ENCODE measurements at places on chromosomes 1 and 21. TPM values are rescaled to one million over a fixed set of nuclear protein-coding genes. Genes with fewer than 3 reads are reported as not detected.

The ACADM gene
- total RNA-seq = 31.6 TPM

The CRYBG2 gene
- total RNA-seq = 1.6 TPM

The S100A14 gene
- total RNA-seq = 0.67 TPM

The APOBEC4 gene
- not detected for total RNA-seq

The SH3BP5L gene
- total RNA-seq = 22.9 TPM

The OR2G6 gene
- total RNA-seq = not detected

The ITPKB gene
- total RNA-seq = 2.7 TPM

The CYP4A22 gene
- not detected for total RNA-seq

The CFHR3 gene
- 0.20 TPM for total RNA-seq

The MPL gene
- total RNA-seq = not detected

The RNF223 gene
- total RNA-seq = 0.14 TPM

The BTG2 gene
- 16.8 TPM for total RNA-seq

The GIPC2 gene
- total RNA-seq = not detected

The SZRD1 gene
- total RNA-seq = 86.8 TPM

The AIM2 gene
- total RNA-seq = not detected

The FCRLB gene
- total RNA-seq = 1.4 TPM

The AJAP1 gene
- total RNA-seq = not detected

The LCE1E gene
- total RNA-seq = not detected

The SLC30A1 gene
- 20.2 TPM for total RNA-seq

The S100A4 gene
- total RNA-seq = 2,055 TPM

The OLIG2 gene
- not detected for total RNA-seq

The GNG4 gene
- 13.5 TPM for total RNA-seq

The LIN28A gene
- total RNA-seq = not detected

The SLC25A34 gene
- not detected for total RNA-seq

The GABRD gene
- 1.0 TPM for total RNA-seq

The HSPA6 gene
- 1.6 TPM for total RNA-seq

The GBP6 gene
- total RNA-seq = not detected

The PTAFR gene
- total RNA-seq = 0.10 TPM

The SON gene
- 80.3 TPM for total RNA-seq
